Hematopoietic multipotent progenitor cell treated with erythropoietin and hydrocortisone succinate and interleukin-3 and kit ligand, for 6 days (in vitro differentiated cells): ENCODE measurements at places on chromosomes 6 and 20.
A peak's percentile ranks its signal among the peaks of the same experiment; 100 is the strongest.

DNA sequence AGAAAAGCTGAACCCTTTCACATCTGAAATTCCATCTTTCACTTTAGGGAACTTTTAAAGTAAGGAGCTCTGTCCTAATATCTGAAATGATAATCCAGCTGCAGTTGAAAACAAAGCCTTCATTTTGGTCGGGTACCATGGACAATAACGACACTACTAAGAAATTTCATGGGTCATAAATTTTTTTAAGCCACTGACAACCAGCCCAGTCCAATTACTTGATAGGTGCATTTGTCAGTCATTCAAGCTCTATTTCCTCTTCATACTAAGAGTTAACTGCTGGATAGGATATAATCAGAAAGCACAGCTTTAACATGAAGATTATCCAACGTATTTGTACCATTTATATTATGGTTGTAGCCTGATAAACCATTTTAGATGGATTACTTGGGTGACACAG lies 52.5 kb downstream of the MMUT start:
- DNase-seq, result no peak

GRCh38 chr20:13276945-13277541 lies 56.0 kb downstream of the ISM1 start:
- no peak for DNase-seq

- DNase-seq, result no peak
Measured at GRCh38 chr20:9287826-9288225, 218.9 kb downstream of the PLCB4 start.

- DNase-seq, result no peak
Measured at GRCh38 chr6:168107191-168107983, 28.4 kb upstream of the FRMD1 start.

- DNase-seq, result no peak
Measured at GRCh38 chr6:2545383-2546038, 205.2 kb downstream of the MYLK4 start.

DNA sequence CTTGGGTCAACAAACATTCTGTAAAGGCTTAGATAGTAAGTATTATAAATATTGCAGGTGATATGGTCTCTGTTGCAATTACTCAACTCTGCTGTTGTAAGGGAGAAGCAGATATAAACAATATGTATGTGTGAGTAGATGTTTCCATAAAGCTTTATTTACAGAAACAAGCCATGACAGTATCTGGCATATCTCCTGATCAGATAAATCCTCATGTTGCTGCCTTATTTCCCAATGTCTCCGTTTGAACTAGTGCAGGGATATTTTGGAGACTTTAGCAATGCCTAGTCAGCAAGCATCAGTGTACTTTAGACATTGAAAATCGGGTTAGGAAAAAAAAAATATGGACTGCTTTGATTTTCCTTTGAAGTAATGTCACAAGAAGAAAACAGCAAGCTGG lies 96.1 kb downstream of the LAMA2 start:
- DNase-seq, result no peak

- peak; percentile 64 for DNase-seq
Measured at GRCh38 chr6:33029328-33030184, 20.2 kb upstream of the HLA-DOA start.

DNA sequence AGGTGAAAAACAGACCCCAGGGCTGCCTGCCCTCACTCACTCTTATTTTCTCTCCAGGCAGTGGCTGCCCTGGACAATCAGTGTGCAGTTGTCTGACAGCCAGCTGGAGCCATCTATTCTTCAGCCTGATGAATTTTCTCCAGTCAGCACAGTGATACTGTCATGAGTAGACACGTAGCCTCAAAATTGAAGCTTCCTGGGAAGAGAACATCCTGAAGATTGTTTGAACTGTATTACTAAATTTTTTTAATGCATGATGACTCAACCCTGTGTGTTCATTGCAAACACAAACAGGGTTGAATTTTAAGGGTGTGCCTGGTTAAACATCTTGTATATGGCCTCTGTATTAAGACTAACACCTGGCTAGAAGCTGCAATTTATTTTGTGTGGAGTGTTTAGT lies 49.8 kb upstream of the STXBP5 start:
- DNase-seq, result no peak

DNA sequence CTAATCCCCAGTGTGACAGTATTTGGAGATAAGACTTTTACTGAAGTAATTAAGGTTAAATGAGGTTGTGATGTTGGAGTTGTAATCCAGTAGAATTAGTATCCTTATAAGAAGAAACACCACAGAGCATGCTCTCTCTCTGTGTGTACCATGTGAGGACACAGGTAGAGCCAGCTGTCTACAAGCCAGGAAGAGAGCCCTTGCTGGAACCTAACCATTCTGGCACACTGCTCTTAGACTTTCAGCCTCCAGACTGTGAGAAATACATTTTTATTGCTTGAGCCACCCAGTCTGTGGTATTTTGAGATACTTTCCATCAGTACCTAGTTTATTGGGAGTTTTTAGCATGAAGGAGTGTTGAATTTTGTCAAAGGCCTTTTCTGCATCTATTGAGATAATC lies 110.2 kb downstream of the PHF3 start:
- DNase-seq, result no peak

GRCh38 chr20:60238992-60239660 lies 280.9 kb downstream of the CDH26 start:
- DNase-seq, result no peak

- DNase-seq, result no peak
Measured at GRCh38 chr6:68651011-68651985, 16.2 kb downstream of the ADGRB3 start.

DNA sequence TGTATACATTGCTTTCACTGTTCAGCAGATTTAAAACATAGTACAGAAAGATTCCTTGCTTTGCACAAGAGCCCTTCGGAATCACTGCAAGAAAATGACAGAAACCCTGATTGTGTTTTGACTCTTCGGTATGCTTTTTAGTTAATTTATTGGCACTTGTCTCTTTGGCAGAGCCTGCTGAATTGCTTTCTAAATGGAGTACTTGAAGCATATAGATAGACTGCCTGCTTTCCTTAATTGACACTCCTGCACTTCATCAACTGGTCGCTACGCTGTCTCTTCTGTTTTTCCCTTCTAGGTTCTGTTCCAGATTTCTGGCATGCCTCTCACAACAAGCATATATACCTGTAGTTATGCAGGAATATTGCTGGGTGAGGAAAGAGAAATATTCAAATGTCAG lies 22.4 kb upstream of the RBM24 start:
- DNase-seq, result no peak

DNA sequence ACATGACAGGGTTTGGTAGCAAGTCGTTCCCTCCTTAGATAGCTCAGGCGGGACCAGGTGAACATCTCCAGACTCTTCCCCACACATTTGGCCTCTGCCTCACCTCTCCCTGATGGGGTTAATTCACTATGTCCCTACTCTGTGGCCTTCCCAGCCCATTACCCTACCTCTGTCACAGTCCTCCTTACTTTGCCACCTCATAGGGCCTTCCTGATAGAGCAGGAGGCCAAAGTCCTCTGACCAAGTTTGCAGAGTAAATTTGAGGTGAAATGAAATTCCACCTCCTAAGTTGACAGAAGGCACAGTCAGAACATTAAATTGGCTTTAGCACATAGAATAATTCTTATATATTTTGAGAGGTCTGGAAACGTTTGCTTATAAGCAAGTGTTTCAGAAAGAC lies 53.1 kb upstream of the ARMC2 start:
- no peak for DNase-seq

DNA sequence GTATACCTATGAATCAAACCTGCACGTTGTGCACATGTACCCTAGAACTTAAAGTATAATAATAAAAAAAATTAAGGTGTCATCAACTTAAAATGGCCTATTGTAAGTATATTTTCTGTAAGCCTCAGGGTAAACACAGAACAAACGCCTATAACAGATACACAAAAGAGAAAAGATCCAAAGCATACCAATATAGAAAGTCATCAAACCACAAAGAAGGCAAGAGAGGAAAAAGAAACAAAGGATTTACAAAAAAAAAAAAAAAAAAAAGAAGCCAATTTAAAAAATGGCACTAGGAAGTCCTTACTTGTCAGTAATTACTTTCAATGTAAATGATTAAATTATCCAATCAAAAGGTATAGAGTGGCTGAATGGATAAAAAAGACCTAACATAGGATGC lies 24.6 kb upstream of the ASF1A start:
- no peak for DNase-seq

GRCh38 chr6:711925-712324 lies 19.0 kb upstream of the EXOC2 start:
- no peak for DNase-seq

DNA sequence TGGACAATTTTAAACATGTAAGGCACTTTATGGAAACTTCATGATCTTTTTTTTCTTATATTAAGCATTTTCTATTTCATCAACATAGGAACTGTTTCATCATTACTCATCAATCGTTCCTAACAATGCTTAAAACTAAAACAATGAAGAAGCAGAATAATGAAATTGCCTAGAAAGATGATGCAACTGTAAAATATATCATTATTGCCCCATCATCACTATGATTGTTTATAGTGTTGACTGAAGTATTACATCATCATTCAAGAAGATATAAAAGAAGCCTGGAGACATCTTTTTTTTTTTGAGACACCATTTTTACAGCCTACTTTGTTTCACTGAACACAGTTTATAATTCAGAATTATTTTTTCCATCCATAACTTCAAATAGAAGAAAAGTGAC lies 147.2 kb downstream of the TRDN start:
- DNase-seq, result no peak

DNA sequence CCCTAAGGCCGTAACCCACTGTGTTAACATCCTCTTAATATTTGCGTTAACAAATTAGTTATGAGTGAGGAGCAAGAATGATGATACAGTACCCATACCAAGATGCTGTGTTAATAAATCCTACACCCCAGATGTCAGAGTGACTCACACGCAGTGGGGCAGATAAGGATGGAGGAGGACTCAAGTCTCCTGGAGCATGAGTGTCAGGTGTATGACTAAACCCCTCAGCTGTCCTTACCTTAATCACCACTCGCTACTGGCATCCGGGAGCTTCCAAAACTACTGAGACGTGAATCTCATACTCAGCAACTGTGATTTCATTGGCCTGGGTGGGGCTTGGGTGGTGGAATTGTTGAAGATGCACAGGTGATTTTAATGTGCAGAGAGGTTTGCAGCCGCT lies 131.3 kb upstream of the MTHFD1L start:
- no peak for DNase-seq

DNA sequence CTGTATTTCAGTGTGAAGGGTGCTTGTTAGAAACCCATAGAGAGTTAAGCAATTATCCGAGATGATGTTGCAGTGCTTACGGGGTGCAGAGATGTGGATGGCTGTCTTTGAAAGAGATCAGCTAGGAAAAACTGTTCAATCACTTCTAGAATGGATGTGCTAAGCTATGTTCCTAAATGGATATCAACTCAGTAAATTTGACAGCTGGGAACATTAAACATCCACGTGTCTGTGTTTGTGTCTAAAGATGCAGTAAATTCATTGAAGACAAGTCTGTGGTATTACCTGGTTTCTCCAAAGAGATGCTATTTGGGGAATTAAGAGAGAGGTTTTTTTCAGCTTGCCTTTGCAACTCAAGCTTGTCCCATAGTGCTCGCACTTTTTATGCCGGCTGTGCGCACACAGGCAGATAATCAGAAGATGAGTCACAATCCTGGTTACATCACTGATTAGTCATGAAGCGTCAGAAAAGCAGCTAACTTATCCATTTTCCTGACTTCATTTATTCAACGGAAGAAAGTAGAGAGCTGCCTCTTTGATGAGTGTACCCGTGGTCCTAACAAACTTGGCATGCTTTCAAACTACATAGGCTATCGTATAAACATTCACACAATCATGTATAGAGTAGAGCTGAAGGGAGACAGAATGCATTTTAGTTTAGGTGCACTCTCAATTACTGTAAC lies 691.7 kb upstream of the SLC35B3 start:
- DNase-seq, result no peak

GRCh38 chr6:31011153-31011552 lies 879 bp downstream of the MUC22 start:
- no peak for DNase-seq

DNA sequence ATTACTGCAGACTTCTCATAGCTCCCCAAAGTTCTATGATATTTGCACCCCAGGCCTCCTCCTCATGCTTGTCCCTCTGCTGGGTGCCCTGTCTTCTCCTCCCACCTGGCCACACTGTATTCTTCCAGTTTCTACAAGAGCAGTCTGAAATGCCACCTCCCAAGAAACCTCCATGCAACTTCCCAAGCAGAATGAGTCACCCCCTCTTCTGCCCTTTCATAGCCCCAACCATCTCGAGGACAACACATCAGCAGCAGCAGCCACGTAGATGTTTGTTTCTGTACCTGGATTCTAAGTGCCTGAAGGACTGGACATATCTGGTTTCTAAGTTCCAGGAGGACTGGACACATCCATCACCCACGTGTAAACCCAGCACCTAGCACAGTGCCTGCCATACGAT lies 6.6 kb upstream of the ULBP2 start:
- DNase-seq, result no peak

- DNase-seq, result no peak
Measured at GRCh38 chr6:109082188-109082577, 12.5 kb downstream of the SESN1 start.

DNA sequence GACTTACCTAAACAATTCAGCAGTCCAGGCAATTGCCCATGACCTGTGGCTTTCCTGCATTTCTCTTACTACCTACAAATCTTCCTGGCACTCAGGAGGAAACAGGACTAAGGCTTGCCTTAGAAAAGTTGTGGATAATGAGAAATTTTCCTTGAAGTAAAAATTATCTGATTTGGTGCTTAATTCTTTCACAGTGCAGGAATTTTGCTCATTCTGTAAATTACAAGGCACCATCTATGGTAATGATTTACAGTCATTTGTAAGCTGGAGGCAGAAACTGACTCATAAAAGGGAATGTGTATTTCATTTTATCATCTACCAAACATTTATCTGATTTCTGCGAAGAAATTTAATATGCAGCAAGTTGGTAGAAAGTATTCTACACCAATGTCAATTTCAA lies 211.5 kb upstream of the FKBP1C start:
- no peak for DNase-seq

- DNase-seq, result no peak
Measured at GRCh38 chr6:160128125-160128683, 6.6 kb downstream of the SLC22A1 start.

- DNase-seq, result no peak
Measured at GRCh38 chr20:63908008-63908682, 13.2 kb downstream of the DNAJC5 start.

DNA sequence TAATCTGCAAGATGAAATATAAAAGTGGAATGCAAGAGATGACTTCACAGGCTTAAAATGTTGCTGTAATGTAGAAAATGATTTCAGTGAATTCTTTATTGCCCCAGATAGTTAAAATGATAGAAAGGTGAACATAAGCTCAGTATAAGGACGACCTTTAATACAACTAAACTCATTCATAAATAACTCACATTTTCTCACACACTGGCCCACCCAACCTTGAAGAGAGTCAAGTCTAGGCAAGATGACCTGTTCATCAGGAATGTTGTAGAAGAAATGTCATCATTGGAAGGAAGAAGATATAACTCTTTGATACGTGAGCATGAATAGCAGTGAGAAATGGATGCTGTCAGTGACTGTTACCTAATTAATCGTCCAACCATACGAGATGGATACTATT lies 111.1 kb upstream of the SASH1 start:
- no peak for DNase-seq
